DMS79 treated with DMSO at 0.1 percent for 48 hours (cell line): ENCODE measurements at places on chromosomes 7 and 10.

DNA sequence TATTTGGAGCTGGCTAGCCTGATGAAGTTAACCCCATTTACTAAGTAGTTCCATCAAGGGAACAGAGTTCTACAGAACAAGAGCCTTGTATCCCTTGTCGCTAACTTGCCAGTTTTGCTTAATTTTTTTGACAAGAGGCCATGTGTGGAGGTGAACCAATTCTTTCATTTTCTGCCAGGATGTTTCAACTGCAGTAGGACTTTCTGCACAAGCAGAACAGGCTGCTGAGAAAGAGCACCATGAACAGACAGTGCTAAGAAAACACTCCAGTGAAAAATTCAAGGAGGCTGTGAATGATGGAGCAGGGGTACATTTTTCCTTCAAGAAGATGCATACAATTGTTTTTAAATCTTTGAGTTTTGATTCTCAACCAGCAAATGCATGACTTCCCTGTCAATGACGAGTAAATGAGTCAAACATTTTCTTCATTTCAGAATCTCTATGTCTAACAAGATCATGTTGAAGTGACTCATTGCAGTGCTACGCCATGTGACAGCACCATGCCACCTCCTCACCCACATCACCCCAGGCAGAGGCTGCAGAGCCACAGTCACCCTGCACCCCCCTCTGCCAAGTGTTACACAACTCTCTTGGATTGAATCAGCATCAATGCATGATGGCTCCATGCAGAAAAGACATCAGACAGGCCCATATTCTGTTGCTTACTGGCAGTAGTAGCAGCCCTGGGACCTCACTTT, 193.1 kb downstream of the COBL start:
- no peak for DNase-seq

- no peak for DNase-seq
Measured at GRCh38 chr10:88092973-88093372, 229.5 kb downstream of the PTEN start.

DNA sequence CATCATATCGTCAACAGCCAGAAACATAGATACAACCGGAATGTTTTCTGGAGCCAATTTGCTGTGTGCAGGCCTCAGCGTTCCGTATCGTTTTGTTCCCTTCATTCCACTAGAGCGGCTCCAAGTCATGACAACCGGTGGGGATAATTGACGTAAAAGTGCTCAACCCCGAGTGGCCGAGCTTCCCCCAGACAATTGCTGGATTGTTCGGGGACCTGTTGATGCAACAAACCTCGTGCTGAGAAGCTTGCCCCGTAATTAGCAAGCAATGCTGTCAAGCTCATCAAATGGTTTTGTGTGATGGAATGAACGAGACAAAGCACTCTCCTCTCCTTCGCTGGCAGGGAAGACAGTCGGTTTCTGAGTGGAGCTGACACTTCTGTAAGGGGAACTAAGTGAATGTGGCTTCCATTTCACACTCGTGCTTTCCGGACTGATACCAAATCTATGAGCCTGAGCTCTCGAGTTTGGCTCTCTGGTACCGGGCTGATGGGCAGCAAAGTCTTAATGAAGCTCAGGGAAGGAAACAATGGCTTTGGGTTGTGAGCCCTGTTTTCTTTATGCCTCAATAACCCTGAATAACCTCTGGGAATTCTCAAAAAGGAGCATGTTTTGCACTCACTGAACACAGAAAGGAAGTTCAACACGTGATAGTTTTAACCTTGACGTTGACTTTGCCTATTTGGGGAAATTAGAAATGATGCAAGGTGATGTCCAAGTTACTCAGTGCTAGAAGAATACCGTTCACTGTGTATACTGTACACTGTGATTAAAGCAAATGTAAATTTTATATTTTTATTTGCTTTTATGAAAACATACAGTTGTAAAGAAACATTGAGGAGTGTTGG, 220.5 kb downstream of the BAMBI start:
- DNase-seq: no peak

DNA sequence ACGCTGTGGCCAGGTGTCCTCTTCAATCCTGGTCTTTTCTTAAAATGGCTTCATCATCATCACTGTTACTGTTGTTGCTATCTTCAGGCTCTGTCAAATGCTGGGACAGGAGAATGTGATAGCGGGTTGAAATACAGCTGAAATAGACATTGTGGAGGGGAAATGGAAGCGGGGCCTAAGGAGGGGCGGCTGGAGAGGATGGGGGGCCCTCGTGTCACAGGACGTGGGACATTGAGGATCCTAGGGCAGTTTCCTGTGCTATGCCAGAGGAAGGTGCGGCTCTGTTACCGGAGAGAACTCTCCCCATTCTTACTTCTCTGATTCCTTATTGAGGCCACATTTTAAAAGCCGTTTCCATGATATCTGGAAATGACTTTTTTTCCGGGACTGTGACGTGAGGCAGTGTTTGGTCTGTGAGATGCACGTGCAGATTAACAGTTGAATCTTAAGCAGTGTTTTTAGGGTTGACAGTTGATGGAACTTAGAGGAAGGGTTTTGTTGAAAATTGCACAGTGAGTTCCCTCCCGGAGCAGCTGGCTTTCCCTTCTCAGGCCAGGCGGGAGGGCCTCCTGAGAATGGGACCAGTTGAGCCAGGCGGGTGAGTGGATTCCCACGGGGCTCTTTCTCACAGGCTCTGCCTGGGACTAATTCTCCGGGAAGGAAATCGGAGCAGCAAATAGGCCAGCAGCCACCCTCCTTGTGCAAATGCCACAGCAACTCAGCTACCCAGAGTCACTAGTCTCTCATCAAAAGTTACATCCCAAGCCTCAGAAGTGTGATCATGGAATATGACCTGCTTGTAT, 125.2 kb downstream of the TACC2 start:
- peak; percentile 40 for DNase-seq

DNA sequence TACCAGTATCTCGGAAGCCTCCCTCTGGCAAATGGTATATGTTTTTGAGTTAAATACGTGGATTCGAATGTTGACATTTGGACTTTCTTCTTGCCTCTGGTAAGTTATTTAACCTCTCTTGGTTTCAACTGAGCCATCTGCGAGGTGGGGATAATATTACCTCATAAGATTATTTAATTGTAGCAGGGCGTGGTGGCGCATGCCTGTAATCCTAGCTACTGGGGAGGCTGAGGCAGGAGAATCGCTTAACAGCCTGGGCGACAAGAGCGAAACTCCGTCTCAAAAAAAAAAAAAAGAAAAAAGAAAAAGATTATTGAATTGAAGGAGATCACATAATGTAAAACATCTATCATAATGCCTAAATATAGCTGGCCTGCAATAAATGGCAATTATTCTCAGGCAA, 396 bp upstream of the TAF5 start:
- DNase-seq: no peak

DNA sequence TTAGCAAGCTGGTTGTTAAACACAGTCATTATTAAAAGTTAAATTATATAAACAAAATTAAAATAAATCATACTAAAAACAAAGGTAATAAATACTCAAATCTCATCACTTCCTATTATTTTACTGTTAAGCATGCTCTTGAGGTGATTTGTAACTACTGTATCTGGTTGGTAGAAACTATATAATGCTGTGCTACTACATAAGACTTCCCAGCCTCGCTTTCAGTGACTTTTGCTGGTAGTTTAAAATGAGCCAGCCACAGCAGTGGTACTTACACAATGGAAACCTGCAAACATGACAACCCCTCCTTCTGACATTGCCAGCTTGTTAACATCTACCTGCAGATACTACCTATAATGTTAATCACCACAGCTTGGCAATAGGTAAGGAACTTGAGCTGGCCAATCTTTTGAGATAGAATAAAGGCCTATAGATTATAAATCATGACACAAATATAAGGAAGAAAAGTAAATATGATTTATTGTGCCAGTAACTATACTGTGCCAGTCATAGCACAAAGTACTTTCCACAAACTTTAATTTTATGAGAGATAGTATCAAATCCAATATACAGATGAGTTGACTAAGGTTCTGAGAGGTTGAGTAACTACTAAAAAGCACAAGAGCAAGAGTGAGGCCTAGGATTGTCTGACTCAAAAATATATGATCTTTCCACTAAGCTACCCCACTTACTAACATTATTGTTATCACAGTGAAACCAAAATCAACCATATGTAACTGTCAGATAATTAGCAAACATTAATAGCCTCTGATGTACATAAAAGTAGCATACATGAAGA, 181.1 kb upstream of the ASAH2 start:
- no peak for DNase-seq

- no peak for DNase-seq
Measured at GRCh38 chr7:37262181-37262580, 186.5 kb downstream of the ELMO1 start.

DNA sequence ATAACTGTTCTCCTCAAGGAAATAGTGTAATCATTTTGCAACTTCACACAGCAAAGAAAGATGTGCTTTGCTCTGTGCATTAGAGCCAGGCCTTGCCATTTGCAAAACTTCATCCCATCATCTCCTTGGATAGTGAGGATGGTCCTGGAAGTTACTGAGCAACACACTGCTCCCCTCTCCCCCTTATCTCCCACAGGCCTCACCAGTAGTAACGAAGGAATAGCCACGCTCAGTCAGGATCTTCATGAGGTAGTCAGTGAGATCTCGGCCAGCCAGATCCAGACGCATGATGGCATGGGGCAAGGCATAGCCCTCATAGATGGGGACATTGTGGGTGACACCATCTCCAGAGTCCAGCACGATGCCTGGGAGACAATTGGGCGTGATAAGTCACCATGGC, 11.5 kb downstream of the ACTA2 start:
- no peak for DNase-seq

GRCh38 chr10:57846307-57847065, 421.2 kb downstream of the IPMK start:
- no peak for DNase-seq

DNA sequence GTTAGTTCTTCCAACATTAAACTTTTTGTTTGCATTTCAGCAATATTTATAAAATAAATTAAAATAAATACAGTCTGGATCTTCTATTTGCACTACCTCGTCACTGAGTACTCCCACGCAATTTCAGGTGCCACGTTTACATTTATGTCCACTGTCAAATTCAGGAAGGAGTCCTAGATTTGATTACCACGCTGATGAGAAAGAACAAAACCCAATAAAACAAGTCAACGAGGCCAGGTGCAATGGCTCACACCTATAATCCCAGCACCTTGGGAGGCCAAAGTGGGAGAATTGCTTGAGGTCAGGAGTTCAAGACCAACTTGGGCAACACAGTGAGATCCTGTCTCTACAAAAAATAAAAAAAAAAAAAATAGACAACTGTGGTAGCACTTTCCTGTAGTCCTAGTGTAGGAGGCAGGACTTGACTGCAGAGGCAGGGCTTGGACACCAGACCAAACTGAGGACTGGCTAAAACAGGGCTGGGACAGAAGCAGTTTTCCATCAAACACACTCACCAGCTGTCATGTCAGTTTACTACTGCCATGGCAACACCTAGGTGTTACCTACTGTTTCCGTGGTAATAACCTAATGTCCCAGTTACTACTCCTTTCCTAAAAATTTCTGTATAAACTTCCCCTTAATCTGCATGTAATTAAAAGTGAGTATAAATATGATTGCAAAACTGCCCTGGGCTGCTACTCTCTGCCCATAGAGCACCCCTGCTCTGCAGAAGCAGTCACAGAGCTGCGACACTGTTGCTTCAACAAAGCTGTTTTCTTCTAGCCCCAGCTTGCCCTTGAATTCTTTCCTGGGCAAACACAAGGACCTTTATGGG, 341.7 kb downstream of the PARD3 start:
- DNase-seq: no peak

DNA sequence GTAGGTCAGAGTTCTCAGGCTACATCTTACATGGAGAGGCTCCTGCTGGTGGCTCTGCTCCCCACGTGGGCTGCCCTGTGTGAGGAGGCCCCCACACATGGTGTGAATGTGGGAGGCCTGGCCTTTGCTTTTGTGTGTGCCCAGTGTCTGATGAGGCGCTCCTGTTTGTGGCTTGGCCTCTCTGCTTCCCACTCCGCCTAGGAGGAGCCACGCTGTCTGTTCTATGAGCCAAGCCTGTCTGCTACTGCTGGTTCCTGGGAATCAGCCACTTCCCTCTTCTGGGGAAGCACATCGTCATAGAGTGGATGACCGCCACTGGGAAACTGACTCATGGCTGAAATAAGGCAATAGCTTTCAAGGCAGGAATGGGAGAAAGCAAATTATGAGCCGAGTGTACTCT, 87.1 kb downstream of the CYP26A1 start:
- DNase-seq: no peak

GRCh38 chr7:159237022-159237653, 92.5 kb upstream of the VIPR2 start:
- DNase-seq: no peak

DNA sequence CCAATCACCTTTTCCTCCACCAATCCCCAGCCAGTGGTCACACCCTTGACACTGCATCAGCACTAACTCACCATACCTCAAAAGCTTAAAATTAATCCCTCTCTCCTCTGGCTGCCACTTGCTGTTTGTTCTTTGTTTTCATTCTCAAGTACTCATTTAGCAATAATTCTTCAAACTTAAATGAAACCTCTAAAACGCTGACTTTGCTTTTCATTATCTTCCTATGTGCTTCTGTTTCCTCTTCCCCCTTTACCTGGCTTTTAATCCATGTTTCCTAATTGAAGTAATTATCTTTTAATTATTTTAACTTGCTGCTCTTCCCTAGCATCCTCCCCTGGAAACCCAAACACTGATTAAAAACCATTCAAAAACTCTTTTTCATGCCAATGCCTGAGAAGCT, 348.9 kb upstream of the MEOX2 start:
- no peak for DNase-seq

GRCh38 chr10:23001901-23002516, 74.2 kb downstream of the ARMC3 start:
- DNase-seq: no peak

DNA sequence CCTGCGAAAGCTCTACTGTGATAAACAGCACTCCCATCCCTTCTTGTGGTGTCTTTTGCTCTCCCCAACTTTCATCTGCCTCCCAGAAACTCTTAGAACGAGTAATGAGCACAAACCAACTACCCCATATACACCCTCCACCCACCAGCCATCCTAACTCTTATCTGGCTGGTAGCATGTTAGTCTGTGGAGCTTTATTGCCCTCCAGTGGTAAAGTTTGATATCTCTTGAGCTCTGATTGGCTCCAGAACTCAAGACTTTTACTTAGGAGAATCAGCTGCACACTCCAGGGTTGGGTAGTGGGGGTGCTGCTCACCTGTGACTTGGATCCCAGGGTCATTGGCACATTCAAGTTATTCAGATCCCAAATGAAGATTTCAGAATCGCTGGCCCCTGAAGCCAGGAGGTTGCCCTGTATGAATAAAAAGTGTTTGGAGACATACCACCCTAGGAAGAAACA, 10.9 kb downstream of the SEC31B start:
- DNase-seq: no peak

GRCh38 chr7:51067258-51067657, 249.4 kb downstream of the COBL start:
- no peak for DNase-seq

- no peak for DNase-seq
Measured at GRCh38 chr10:71746344-71747037, 26.8 kb downstream of the VSIR start.

GRCh38 chr10:29612657-29613056, 22.1 kb downstream of the SVIL start:
- no peak for DNase-seq

DNA sequence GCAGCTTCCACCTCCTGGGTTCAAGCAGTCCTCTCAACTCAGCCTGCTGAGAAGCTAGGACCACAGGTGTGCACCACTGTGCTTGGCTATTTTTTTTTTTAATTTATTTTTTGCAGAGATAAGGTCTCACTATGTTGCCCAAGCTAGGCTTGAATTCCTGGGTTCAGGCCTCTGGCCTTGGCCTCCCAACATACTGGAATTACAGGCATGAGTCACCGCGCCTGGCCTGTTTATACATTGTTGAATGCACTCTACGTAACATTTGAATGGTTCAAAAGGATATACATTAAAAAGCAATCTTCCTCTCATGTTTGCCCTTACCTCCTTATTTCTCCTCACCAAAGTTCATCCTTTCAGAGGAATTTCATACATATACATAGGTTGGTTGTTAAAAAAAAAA, 7.2 kb upstream of the SNX10 start:
- DNase-seq: no peak
